ENCODE measurements at places on chromosomes 7 and 10.

DNA sequence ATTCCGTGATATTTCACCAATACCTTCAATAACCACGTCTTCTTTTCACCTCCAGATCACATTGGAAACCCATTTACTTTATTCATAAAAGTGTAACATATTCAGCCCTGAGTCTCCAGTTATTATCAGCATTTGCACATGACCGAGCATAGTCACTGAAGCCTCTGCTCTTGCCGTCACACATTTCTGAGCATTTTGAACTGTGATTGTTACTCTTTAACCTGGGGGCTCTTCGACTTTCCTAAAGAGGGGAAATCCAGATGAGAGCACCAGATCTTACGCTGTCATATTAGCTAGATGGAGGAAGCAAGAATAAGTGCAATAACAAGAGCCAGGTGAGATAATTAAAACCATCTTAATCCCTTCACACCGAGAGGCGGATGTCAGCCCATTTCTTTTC lies 260.0 kb upstream of the NRP1 start:
- DNase-seq = no peak

GRCh38 chr7:69871886-69872569 lies 273.8 kb downstream of the AUTS2 start:
- no peak for DNase-seq

DNA sequence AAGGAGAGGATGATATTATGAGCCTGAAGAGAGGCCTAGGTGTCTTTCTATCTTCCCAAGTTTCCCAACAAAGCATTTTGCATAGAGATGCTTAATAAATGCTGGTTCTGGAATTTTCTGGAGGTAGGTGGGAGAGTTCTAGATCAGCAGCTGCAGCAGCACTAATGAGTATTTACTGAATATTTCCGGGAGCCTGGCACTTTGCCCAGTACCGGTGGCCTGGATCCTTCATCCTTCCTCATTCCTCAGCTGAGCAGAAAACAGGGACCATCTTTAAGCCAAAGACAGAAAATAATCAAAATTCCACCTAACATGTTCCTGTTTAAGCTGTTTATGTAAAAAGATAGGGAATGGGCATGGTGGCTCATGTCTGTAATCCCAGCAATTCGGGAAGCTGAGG lies 813.2 kb upstream of the AUTS2 start:
- DNase-seq = no peak

GRCh38 chr10:16592378-16592777 lies 70.7 kb upstream of the C1QL3 start:
- no peak for DNase-seq

- no peak for DNase-seq
These were observed 231.4 kb downstream of the CREB5 start for GRCh38 chr7:28643584-28644340.

DNA sequence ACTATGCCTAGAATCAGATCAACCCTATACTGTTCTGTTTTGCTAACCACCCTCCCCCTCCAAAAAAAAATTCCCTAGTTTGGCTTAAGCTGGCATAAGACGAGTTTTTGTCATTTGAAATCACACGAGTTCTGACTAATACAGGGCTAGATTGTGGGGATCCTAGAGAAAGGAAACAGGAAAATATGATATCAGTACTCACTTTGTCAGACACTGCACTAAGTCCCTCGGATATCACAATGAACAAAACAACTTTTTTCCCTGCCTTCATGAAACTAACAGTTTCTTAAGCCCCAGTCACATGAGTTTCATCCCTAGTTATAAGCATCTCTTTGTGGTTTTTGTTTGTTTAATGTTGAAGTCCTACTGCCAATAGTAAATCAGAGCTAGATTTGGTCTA lies 118.5 kb downstream of the ITGB8 start:
- no peak for DNase-seq

- DNase-seq = no peak
These were observed 92.5 kb downstream of the TRIL start for GRCh38 chr7:28865601-28866144.

GRCh38 chr10:86327954-86328725 lies 38.5 kb downstream of the GRID1 start:
- DNase-seq = no peak

DNA sequence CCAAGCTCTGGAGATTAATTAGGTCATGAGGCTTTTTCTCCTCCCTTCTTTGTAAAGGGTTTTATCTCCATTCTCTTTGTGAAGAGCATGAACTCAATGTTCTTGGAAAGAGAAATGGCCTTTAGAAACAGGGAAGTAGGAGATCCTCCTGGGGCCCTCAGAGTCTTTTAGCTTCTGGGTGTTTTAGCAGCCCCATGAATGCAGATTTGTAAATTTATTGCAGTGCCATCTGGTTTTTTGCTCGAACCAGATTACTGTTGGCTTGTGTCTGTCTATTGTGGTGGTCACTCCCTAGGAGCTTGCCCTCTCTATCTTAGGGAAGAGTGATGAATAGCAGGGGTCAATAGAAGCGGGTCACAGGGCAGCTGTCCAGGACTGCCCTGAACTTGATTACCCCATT lies 110.6 kb downstream of the BTRC start:
- DNase-seq = no peak

All from stimulated activated CD8-positive, alpha-beta memory T cell treated with anti-CD3 and anti-CD28 coated beads, Interleukin-2, amount 100 ng/mL, for 48 hours (primary cell).